ENCODE measurements at places on chromosomes 11 and 22.

- DNase-seq, result no peak
Observed at GRCh38 chr11:119905162-119905561, 176.2 kb upstream of the NECTIN1 start.

- no peak for DNase-seq
Observed at GRCh38 chr22:44194569-44194968, 13.8 kb downstream of the PARVG start.

DNA sequence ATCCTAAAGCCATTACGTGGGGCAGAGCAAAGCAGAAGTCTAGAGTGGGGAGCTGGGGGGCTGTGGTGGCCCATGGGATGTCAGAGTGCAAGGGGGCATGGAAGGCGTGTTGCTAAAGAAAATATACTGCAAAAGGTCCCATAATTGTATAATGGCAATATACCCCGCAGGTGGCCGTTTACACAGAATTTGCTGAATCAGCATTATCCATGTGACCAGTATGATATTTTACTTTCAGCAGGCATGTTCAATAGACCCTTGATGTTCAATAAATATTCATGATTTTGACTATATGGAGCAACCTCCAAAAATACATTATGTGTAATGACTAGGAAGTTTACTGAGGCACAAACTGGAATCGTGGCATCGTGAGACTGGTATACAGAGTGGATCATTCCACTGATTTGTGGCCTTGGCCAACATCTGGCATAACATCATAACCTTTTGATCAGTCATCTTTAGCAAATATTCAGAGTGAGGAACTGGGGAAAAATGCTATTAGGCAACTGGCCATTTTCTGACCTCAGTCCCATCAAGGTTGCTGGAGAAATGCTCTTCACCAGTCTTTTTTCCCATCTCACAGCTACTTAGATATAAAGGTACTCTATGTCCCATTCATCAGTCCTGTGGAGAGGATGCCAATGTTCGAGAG, 29.3 kb upstream of the PPP2R1B start:
- no peak for DNase-seq

DNA sequence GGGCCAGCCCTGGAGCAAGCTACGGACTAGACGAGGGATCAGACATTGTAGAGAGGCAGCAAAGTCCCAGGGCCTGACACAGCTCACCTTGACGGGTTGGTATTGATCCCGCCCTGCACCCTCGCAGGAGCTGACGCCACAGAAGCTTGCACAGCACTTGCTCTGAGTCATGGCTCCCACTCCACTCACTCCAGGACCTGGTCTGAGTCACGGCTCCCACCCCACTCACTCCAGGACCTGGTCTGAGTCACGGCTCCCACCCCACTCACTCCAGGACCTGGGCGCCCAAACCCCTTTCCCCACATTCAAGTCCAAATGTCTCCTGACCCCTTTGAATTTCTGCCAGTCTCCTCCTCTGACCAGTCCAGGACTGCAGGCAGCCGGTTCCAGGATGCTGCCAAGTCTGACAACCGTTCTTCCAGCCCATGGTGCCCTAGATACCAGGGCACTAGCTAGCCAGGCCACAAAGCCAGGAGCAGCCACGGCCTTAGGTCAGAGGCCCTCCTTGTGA, 6.0 kb upstream of the PNPLA5 start:
- no peak for DNase-seq

- DNase-seq, result peak; percentile 78
Observed at GRCh38 chr22:50200461-50201190, at the start of gene SELENOO. TSS of gene SELENOO (plus strand) at chr22:50201011. CDS start at chr22:50201037, 26 bp downstream.

GRCh38 chr11:61791737-61792309, 576 bp downstream of the TMEM258 start:
- DNase-seq, result no peak
